Natural killer cell (primary cell): ENCODE measurements at places on chromosomes 5 and 9. TPM values are rescaled to one million over a fixed set of nuclear protein-coding genes. Genes with fewer than 3 reads are reported as not detected.

The GZMA gene
- total RNA-seq, result 590 TPM

The PCDHB12 gene
- total RNA-seq, result not detected

The PLPP7 gene
- 0.28 TPM for total RNA-seq

The MEGF10 gene
- total RNA-seq, result not detected

The SPATA6L gene
- total RNA-seq, result 4.7 TPM

The FOXI1 gene
- not detected for total RNA-seq

The PFN3 gene
- not detected for total RNA-seq

The HACD4 gene
- total RNA-seq, result 14.4 TPM

The SELENOP gene
- 1.1 TPM for total RNA-seq

The KIAA0825 gene
- total RNA-seq, result 4.8 TPM

The EPB41L4A gene
- total RNA-seq, result 22.1 TPM

The KCNMB1 gene
- 0.35 TPM for total RNA-seq

The ZNF782 gene
- total RNA-seq, result 10.1 TPM

The MARVELD2 gene
- total RNA-seq, result not detected

The TGFBR1 gene
- total RNA-seq, result 113 TPM

The MSX2 gene
- total RNA-seq, result not detected

The GABRA6 gene
- not detected for total RNA-seq

The ZNF79 gene
- 13.8 TPM for total RNA-seq

The SPATA24 gene
- total RNA-seq, result 1.6 TPM

The FCHO2 gene
- total RNA-seq, result 23.4 TPM

The FBXW11 gene
- 26.7 TPM for total RNA-seq

The CDC25C gene
- not detected for total RNA-seq

The JMY gene
- 28.7 TPM for total RNA-seq

The BARX1 gene
- total RNA-seq, result not detected

The GNG10 gene
- total RNA-seq, result 6.9 TPM

The SV2C gene
- total RNA-seq, result not detected

The CNTNAP3 gene
- not detected for total RNA-seq
